Lower lobe of right lung (tissue), 2 donors: ENCODE measurements at places on chromosomes 3 and 15.

GRCh38 chr15:64749167-64749566 is 26.2 kb downstream of the RBPMS2 start:
- no peak for DNase-seq

- DNase-seq: peak; percentile 96
These were observed at the start of gene NDUFAF3 for GRCh38 chr3:49021813-49022687. TSS of gene NDUFAF3 (plus strand) at chr3:49022121. CDS start at chr3:49022145, 24 bp downstream.

DNA sequence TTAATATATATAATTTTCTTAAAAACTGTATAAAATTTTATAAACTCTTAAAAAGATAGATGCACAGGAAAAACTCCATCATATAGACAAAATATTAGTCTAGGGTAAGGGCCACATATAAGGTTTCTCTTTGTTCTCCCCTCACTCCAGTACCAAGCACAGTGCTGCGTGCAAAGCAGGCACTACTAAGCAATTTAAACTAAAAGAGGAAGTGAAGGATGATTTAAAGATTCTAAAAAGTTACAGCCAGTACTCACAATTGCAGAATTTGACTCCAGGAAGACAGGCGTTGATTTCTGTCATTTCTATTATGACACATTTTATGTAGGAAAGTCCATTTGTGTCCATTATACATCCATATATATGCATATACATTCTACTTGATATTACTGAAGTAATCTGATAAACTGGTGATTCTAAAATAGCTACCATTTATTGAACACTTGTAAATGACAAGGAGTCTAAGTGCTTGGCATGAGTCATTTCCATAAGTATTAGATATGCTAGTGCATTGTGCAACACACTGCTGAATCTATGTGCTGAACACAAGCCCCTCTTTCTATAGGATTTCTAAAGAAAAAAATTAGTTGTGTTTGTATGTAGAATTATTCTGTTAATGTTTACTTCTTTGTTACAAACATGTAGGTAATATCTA is 785.5 kb upstream of the ARRDC4 start:
- DNase-seq: no peak

- DNase-seq: no peak
These were observed 184.7 kb upstream of the TTC14 start for GRCh38 chr3:180417241-180417640.

DNA sequence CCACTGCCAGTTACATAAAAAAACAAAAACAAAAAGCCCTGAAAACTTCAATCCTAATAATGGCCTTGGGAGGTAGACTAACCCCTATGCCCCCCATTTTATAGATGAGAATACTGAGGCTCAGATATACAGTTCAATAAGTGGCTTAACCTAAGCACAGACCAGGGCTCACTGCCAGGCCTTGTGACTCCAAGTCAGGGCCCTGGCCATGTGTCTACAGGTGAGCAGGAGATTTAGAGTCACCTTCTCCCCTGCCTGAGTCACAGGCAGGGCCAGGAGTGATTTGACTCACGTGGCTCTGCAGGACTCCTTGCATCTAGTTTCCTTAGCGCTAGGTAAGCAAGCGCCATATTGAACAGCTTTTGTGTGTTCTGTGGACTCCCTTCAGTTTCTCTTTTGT is 98.6 kb upstream of the ETV5 start:
- no peak for DNase-seq

- DNase-seq: no peak
These were observed 163.5 kb upstream of the LINGO1 start for GRCh38 chr15:77796046-77796729.

DNA sequence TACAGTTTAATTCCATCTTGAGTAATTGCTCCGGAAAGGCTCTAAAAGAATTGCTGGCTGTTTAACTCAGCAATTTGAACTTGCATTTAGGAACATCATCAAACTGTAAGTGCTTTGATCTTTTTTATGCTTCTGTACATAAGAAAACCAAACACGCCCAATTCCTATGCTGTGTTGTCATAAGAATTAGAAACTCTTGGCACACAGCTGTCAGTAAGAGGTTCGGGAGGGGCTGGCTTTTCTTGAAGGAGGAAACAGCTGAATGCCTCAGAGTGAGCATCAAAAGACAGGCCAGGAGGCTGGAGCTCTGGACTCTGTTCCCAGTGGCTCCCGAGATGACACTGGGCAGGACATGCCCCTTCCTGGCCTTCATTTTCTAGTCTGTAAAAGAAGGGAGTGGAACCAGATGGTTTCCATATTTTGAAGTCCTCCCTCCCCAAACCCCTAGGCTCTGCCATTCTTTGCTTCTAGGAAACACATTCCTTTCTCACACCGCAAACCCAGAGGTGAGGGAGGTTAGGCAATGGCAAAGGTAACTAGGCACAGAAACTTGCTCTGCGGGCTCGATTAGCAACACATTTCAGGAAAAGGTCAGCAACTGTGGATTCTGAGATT is 73.7 kb upstream of the DLG1 start:
- no peak for DNase-seq

DNA sequence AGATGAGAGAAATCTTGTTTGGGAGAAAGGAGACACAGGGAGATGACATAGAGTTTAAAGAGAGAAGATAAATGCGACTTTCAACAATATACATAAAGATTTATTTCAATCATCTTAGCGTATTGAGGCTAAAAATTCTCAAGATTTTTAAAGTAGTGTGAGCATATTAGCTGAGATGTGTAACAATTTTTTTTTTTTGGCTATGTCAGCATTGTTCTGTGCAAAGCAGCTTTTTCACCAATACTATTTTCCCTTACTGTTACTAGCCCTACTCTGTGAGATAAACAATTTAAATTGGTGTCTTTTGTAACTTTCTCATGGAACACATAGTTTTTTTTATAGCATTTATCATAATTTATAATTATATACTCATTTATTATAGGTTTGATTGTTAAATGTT is 185.2 kb upstream of the ZNF385D start:
- DNase-seq: no peak

GRCh38 chr15:85151861-85152260 is 170.2 kb downstream of the PDE8A start:
- DNase-seq: no peak

DNA sequence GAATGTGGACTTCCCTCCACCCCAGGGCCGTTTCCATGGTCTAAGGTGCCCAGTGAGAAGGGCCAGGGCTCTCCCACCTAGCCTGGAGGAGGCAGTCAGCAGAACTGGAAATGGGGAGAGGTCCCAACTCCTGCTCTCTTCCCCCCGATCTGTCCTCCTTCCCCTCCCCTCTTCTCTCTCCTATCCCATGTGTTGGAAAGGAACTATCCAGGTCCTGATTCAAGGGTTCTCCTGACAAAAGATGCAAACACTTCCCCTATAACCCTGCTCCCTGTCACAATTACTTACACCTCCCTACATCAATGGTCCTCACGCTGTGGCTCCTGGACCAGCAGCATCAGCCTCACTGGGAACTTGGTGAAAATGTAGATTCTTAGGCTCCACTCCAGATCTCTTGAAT is 6.0 kb downstream of the CIB2 start:
- no peak for DNase-seq

DNA sequence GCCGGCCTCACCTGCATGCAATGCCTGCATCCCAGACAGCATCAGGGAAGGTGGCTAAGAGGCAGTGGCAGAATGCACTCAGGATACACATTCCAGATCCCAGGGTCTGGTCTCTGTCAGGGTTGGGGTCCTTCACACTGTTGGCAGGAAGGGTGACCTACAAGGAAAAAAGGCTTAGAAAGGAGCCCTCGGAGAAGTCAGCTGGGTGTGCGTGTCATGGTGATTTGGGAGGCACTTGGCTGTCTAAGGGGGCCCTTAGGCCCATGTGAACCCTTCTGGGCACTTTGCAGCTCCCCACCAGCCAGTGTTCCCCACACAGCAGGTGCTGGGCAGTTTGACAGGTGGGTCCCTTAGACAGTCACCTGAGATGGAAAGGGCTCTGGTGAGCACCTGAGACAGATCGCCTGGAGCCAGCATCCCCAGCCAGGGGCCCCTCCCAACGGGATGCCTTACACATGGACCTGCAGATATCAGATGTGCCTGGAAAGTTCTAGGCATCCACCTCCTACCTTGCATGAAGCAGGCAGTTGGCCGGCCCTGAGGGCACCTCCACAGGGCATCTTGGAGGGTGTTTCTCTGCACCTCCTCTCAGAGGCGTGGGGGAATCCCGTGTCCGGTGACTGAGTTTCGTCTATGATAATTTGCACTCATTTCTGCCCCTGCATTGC is 131.6 kb downstream of the LRRK1 start:
- no peak for DNase-seq

- DNase-seq: no peak
These were observed at the start of gene STRIT1 for GRCh38 chr3:155293516-155293915. TSS of gene STRIT1 (minus strand) at chr3:155293683.

- DNase-seq: no peak
These were observed 439.3 kb upstream of the ARPP21 start for GRCh38 chr3:35200056-35200455.

- DNase-seq: no peak
These were observed 78.3 kb downstream of the WNT7A start for GRCh38 chr3:13801361-13802204.
